ENCODE measurements at places on chromosomes 1 and 21.

- DNase-seq, result no peak
These were observed 60.3 kb upstream of the PGD start for GRCh38 chr1:10338611-10339010.

DNA sequence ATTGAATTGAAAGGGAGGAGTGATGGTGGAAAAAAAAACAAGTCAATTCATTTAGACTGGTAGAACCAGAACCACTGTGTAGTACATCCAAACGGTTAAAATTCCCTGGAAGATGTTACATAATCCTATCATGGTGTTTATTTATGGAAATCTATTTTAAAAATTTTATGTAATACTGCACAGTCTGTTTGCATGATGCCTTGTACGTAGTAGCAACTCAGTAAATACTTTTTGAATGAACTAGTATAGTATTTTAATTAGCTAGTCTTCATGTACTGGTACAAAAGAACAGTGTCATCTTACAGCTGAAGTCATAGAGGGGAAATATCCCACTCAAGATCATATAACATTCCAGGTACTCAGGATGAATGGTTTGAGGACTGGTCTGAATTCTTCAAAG, 27.0 kb upstream of the IER5 start:
- no peak for DNase-seq

DNA sequence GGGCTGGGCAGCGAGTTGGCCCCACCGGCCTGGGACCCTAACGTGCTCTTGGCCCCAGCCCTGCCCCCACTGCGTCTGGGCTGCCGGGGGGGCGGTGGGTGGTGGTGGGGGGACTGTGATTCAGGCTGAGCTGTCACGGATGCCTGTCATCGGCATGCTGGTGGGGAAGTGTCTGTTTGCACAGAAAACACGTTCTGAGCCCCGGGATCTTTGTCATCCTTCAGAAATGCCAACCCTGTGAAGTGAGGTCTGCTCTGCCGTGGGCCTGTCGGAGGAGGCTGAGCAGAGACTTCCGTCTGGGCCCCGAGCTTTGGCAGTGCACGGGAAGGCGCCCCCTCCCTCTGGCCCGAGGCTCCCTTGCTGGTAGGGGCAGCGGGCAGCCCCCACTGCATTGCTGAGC, 24.3 kb upstream of the PLCH2 start:
- peak; percentile 61 for DNase-seq

DNA sequence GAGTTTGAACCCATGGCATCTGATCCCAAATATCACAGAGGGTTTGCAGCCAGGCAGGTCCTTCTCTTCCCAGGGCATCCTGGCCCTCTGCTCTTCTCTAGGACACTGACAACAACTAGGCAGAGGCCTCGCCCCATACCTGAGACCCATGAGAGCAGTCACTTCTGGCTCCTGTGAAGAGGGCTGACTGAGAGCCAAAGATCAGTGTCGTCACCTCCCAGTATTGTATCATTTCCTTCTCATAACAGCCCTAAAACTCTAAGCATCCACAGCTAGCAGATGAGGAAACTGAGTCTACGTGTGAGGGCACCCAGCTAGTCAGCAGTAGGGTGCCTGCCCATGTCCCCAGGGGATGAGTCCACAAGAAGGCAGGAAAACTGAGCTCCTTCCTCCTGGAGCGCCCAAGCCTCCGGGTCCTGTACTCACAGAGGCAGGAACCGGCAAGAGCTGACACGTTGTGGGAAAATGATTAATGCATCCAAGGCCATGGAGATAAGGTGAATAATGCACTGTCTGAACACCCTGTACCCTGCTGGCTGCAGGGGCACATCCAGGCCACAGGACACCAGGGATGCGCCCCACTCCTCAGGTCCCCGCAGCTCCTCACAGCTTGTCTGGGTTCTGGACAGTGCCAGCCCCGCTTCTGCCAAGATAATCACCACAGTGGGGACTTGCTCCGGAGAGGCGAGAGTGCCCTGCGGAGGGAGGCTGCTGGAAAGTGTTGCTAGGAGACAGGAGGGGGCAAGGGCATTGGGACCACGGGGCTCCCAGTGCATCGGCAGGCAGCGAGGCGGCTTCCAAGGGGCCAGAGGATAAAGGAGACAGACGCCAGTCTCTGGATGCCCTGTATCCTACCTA, 340.0 kb downstream of the NPHP4 start:
- no peak for DNase-seq

GRCh38 chr1:1921459-1921862, 2.4 kb upstream of the TMEM52 start:
- no peak for DNase-seq

- DNase-seq, result no peak
These were observed 65.1 kb downstream of the DDR2 start for GRCh38 chr1:162697140-162697895.

- DNase-seq, result no peak
These were observed 5.8 kb downstream of the TTC13 start for GRCh38 chr1:230972855-230973271.

DNA sequence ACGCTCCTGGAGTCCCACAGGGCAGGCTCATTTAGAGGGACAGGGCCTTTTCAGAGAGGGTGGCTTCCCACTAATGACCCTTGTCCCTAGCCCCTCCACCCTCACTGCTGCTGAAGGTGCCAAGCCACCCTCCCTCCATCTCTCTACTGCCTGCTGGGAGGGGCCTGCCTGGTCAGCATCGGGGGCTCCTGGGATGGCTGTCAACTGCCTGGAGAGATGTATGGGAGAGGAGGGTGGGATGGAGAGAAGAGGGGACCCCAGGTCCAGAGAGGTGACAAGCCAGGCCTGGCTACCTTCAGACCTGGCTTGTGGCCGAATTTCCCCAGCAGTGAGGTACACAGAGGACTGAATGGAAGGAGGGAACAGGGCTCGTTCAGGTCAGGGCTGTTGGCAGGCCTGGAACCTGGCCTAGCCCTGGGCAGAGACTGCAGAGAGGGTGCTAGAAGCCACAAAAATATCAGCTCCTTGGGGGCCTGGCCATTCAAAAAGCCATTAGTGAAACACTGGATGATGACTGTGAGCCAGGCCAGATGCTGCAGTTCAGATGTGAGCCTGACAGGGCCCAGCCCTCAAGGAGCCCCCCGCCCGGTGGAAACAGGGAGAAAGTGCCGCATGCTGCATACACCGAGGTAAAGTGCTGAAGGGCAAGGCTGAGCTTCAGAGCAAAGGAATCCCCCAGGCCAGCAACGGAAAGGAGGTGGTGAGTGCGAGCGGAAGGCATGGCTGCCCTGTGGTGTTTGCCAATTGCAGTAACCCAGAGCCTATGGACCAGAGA, 20.0 kb downstream of the MMEL1 start:
- DNase-seq, result no peak

DNA sequence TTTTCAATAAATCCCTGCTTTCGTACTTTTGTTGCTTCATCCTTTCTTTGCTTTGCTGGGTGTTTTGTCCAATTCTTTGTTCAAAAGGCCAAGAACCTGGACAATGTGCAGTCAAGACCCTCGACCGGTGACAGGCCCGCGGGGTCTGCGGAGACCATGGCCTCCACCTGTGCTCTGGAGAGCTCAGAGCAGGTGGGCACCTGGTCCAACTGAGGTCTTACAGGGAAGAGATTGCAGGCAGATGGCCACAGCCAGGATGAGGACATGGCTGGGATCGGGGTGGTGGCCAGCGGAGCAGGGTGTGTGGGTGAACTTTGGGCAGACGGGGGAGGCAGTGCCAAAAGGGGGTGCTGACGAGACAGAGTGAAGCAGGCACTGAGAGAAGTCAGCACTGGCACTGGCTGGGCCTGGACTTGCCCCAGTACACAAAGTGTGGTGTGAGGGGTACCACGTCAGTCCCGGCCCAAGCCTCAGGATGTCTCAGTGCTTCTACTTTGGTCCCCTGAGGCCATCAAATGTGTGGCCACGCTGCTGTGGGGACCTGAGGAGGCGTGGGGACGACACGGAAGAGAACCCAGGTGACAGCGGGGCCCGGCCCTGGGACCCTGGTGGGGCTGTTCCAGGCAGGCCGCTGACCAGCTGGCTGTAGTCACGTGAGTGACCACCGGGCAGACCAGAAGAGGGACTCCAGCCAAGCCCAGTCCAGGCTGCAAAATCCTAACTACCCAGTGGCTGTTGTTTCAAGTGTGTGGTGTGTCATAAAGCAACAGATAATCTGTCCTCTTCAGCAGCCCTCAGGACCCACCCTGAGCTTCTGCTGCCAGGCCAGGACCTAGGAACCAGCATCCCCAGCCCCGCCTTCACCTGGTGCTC, 10.4 kb upstream of the CCDC27 start:
- DNase-seq, result no peak

DNA sequence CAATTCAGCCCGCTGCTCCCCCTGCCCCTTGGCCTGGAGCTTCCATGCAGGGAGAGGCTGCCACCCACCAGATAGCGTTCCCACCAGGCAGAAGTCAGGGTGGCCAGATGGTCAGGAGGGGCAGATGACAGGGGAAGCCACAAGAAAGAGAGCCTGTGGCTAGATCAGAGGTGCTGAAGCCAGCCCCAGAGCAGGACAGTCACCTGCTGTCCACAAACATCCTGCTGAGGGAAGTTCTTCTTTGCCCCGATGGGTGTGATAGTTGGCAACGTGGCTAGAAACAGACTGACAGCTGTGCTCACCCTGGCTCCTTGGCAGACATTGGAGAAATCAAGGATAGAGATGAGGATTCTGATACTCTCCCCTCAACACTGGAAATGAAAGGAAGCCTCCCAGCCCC, 27.2 kb upstream of the SRP9 start:
- no peak for DNase-seq

DNA sequence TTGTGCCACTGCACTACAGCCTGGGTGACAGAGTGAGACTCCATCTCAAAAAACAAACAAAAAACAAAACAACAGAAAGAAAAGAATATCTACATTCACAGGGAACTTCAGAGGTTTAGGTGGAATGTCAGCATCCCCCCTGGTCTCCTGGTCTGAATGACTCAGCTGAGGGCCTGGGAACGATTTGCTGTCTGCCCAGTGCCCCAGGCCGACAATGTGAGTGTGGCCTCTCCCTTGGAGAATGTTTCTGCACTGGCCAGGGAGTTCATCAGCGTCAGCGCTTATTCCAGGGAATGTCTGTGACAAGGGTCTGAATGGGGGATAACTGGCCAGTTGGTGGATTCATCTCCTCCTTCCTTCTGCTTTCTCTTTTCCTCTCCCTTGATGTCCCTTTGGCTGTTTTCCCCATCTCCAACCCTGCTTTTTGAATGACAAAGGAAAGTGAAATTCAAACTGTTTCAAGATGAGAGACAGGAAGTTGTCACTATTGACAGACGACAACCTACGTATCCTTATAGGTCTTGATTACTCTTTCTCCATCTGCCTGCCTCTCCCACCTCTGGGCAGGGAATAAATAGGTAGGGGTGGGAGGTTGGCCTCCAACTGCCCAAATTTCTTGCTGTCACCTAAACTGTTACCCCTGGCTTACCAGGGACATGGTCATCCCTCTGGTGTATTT, 213.1 kb downstream of the HHAT start:
- no peak for DNase-seq

DNA sequence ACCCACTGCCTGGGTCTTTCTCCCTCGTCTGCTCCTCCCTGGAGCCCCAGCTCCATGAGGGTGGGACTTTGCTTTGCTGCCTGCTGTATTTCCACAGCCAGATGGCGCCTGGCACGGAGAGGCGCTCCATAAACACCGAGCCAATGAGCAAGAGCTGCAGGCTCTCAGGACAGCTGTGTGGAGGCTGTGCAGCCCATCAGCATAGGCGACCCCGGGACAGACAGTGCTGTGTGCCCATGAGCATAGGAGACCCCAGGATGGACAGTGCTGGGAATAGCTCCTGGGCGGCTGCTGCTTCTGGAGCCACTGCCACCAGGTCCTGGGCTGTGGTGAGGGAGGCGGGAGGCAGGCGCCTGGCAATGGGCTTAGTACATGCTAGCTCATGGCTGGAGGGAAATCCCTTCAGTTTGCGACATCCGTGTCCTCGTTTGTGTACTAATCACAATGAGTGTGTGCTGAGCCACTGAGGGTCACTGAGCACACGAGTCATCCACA, 29.2 kb downstream of the CEP104 start:
- peak; percentile 30 for DNase-seq

- peak; percentile 75 for DNase-seq
These were observed 39.9 kb upstream of the SRSF10 start for GRCh38 chr1:24020025-24020424.
